ENCODE measurements at places on chromosomes 4 and X.

GRCh38 chr4:42159271-42160001 lies 7.0 kb upstream of the BEND4 start:
- no peak for DNase-seq

- no peak for DNase-seq
Measured at GRCh38 chr4:157079441-157079840, 3.5 kb downstream of the GLRB start.

DNA sequence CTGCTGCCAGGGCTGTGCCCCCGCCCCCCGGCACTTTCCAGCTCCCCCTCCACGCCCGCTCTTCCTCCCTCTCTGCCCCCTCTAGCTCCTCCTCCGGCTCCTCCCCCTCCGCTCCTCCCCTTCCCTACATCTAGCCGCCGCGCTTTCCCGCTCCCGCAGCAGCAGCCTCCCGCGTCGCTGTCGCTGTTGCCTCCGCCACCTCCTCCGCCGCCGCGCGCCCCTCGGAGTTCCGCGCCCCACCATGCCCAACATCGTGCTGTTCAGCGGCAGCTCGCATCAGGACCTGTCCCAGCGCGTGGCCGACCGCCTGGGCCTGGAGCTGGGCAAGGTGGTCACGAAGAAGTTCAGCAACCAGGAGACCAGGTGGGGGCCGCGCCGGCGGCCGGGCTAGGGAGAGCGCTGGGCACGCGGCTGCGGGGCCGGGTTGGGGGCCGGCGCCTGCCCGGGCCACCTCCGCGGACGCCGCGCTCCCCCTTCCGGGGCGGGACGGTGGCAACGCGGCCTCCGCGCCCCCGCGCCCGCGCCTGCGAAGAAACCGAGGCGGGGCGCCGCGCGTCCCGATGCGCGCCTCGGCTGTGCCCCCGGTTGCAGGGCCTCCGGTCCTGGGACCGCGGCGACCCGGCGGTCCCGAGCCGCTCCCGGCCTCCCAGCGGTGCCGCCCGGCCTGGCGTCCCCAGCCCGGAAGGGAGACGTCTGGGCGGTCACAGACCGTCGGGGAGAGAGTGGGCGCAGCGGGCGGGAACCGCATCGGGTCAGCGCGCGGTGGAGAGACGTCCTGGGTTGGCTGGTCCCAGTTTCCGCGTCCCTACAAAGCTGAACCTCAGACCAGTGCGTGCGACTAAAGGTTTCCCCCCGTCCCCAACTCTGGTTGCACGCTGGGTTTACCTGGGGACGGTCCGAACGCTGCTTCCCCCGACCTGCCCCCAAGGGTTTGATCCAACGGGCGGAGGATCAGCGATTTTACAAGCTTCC lies at the start of gene PRPS2:
PRPS2 (plus strand) TSS at position 156 of the 972 bp plus-strand sequence; CDS start at position 242, 86 bp downstream.
- DNase-seq, result peak; percentile 53

- no peak for DNase-seq
Measured at GRCh38 chr4:185916683-185917082, 104.7 kb upstream of the SORBS2 start.

- no peak for DNase-seq
Measured at GRCh38 chrX:7362111-7362510, 214.2 kb upstream of the PUDP start.

DNA sequence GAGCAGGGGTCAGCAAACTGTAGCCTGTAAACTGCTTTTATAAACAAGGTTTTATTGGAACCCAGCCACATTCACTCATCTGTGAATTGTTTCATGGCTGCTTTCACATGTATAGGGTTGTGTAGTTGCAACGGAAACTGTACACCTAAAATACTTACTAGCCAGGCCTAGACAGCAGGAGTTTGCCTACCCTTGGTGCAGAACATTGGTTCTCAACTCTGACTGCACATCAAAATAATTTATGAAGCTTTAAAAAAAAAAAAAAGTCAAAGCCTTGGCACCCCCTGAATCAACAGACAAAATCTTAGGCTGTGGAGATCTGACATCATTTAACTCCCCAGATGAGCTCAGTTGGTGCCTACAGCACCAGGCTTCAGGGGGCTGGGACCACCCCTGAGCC lies 27.8 kb downstream of the ADGRA3 start:
- no peak for DNase-seq

- no peak for DNase-seq
Measured at GRCh38 chr4:107304699-107305286, 268.7 kb upstream of the DKK2 start.

- no peak for DNase-seq
Measured at GRCh38 chr4:20764366-20764992, 64.2 kb downstream of the PACRGL start.

DNA sequence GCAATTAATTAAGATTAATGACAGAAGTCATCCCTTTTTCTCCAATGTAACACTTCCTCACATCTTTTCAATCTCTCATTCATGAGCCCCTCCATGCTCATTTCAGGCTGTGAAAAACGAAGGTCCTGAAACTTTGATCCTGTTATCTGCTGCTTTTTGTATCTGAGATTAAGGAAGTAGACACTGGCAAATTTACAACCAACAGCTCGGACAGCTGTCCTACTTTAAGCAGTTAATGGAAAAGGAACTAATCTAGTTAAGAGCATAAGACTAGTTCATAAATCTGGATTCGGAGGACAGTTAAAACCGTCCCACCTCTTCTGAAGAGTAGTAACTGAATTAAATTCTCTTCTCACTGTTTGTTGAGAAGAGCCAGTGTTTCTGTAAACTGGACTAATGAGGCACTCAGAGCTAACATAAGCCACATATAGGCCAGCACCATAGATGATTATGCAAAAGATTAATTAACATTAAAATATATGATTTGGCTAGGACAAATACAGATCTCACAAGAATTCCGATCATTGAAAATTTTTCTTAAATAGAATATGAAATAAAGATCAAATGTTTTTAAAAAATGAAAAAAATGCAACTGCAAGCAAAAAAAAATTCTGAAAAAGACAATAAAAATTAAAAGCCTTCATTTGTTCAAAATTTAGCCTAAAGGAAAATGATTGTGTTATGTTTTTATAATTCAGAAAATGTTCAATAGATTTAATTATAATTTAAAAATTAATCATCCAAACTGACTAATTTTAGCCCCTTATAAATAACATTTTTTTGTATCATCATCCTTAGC lies 114.4 kb downstream of the ANTXR2 start:
- DNase-seq, result no peak

DNA sequence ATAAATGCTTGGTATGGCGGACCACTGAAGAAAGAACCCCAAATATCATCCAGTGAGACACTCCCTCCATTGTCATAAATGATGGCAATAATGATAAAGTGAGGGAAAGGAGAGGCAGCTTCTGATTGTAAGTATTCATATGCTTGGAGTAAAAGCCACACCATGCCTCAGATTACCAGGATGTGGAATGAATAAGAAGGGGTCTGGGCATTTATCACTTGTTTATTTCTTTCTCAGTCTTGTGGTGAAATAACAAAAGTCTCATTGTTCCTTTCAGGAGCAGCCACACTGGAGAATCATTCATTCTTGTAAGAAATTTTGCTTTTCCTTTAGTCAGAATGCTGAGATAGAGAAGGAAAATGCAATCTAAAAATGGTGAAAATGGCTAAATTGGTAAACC lies 21.7 kb downstream of the F8 start:
- no peak for DNase-seq

DNA sequence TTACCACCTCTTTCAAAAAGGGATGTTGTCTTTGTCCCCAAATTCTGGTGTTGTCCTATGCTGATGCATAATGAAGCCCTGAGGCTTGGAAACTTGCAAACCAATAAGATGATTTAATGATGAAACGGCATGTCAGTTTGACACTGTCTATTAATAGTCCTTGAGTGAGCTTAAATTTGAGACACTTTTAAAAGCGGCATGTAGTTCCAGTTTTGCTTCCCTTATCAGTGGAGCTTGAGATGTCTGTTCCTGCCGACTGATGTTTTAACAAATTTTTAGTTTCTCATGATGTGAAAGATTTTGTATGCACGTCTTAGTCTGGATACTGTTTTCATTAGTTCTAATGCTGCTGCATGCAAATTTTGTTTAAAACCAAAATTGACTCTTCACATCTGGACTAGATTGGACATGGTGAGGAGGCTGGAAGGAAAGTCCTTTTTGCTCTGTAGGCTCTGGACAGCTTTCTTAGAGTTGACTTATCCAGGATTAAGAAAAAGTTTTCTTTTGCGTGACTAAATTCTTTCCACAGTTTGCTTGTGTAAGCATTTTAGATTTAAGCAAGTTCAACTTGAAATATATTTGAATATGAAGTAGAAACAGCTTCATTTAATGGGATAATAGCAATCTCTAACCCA lies 11.7 kb downstream of the C1GALT1C1 start:
- DNase-seq, result no peak

DNA sequence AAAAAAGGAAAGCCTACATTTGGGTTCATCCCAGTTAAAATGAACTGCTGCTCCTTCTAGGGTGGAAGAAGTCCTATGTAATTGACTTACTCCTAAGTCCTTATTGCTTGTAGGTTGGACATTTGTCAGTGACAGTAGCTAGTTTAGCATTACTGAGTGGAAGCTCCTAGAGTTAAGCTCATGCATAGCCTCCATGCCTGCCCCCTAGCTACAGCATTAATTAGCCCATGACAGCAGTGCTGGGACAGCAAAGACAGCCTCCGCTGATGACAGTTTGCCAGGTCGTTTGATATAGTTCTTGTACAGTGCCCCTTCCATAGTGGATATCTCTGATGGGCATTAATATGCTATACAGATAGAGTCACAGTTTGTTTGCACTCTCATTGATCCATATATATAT lies 18.7 kb upstream of the GALNTL6 start:
- no peak for DNase-seq

DNA sequence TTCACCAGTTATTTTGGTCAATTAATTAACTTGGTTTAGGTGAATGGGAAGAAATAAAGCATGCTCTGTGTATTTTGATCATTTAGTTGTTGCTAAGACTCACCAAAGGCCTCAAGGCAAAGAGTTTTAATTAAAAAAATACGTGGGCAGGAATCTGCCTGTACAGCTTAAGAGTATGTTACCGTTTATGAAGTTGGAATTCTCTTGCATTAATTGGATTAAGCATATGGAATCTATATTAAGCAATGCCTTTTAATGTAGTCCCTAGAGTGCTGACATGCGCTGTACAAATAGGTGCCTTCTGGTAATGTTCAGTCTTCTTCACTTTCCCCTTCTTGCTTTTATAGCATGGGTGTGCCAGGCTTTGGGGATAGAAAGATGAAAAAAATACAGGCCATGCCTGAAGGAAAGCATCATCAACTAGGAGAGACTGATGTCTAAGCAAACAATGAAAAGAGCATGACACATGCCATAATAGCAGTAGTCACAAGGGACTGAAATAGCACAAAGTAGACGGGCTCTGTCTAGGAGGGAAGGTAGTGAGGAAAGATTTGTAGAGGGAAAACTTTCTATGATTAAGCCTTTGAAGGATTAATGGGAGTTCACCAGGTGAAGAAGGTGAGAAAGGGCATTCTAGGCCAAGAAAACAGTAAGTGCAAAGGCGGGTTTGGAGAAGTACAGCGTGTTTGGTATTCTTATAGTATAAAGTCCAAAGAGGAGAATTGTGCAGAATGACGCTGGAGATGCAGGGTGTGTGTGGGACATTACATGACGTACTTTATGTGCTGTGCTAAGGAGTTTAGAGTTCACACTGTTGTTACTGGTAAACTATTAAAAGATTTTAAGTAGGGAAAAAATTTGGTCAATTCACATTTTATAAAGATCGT lies 226.1 kb upstream of the ANXA3 start:
- DNase-seq, result no peak

GRCh38 chr4:8385106-8385505 lies 55.4 kb downstream of the ACOX3 start:
- DNase-seq, result no peak

- DNase-seq, result no peak
Measured at GRCh38 chrX:13463608-13464007, 105.8 kb upstream of the EGFL6 start.

GRCh38 chr4:83783215-83783614 lies 247.3 kb downstream of the GPAT3 start:
- DNase-seq, result no peak

- DNase-seq, result no peak
Measured at GRCh38 chrX:135421932-135422809, at the start of gene SMIM10L2A. Gene SMIM10L2A, plus strand, starts transcription at chrX:135421944. Its CDS starts 188 bp downstream, at chrX:135422132.

GRCh38 chr4:46937493-46937892 lies 28.4 kb upstream of the COX7B2 start:
- no peak for DNase-seq

DNA sequence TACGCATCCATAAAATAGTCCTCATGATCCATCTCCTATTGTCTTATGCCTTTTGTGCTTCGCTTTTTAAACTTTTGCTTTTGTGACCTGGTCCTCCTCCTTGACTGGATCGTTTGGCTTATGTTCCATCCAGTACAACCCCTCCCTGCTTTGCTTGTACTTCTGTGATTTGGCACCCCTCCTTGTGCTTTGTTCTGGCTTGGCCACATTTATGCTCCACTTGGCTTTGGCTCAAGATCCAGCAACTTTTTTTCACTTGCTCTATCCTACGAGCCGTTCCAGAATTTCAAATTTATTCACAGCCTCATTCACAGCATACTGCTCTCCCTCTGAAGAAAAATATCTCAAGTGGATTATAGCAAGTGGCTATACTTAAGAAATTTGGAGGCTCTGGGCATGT lies 28.0 kb upstream of the GLRA2 start:
- no peak for DNase-seq

DNA sequence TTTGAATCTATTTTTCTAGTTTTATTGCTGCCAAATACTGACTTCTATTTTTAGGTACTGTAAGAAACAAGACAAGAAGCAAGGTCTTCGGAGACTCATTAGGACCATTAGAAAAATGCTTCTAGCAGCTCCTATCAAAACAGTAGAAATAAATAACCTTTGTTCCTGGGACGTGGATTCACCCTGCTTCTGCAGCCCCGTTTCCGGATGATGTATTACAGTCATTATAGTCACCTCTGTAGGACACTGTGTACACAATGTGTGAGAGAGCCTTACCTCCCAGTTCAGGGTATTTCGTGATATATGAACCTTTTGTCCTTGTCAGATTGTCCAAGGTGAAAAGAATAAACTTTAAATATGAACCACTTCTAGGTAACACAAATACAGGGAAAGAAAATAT lies 484.0 kb upstream of the TECRL start:
- no peak for DNase-seq

DNA sequence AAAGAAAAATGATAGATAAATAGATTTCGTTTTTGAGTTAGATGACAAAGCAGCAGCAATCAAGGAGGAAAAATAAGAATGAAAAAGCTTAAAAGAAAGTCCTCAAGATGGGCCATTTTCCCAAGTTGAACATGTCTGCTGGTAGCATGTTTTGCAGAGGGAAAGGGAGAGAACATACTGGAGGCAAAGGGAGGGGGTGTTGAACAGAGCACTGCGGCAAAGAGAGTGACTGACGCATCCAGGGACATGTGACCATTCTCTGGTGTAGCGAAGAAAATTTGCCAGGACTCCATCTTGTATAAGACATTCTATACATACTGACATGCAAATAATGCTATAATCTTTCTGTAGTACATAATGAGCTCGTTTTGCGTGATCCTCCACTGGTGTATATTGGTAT lies 1.2 kb downstream of the LINC00632 start:
- DNase-seq, result no peak

DNA sequence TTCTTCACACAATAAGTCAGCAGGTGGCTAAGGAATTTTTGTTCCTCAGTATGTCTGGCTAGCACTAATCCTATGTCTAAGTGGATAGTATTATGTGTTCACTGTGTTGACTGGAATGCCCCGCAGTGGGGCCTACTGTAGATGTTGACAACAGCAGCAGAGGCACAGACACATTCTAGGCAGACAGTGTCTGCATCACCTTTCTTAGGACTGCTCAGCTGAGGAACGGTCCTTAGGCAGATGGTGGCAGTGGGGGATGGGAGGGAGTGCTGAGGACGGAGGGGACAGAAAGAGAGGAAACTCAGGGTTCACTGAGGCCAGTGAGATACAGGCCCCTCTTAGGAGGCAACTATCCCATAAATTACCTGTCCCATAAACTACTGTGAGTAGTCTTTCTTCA lies 44.6 kb upstream of the LEF1 start:
- no peak for DNase-seq

- DNase-seq, result no peak
Measured at GRCh38 chr4:7465017-7465416, 30.3 kb upstream of the PSAPL1 start.

Data from activated T-helper 1 cell treated with Interleukin-2 at 50 U/mL for 16 hours (primary cell).